CD8-positive, alpha-beta memory T cell (primary cell): ENCODE measurements at places on chromosomes 1 and 21. TPM values are rescaled to one million over a fixed set of nuclear protein-coding genes. Genes with fewer than 3 reads are reported as not detected.

DNA sequence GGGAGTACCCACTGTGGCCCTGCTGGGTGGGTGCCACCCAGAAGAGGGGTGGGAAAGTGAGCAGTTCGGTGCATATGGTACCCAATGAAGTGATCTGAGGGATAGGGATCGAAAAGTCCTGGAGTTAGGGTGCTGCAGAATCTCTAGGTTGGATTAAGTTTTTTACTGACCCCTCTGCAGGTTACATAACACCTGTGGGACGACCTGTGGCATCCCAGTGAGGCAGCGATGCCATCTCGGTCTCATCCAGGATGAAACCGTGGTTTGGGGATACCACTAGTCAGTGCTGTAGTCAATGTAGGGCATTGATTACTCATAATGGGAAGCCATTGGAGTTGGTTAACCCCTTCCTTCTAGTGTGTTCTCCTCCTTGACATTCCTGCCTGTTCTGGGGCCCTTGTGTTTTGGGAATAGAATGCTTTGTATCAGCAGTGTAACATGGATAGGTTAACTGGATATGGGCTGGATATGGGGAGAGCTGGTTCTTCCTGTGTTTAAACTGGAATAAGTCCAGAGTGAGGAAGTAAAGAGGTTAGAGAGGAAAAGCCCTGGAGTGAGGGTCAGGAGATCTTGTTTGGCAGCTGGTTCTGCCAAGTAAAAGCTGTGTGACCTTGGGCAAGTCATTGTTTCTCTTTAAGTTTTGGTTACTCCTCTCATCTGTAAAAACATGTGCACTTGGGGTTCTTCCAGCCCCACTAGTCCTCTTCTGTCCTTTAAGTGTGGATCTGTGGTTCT, 42.8 kb upstream of the ATF3 start:
- H3K4me3 ChIP-seq, result no peak overlapping the region
- H3K4me1 ChIP-seq, result peaks cover 7% of the 10 kb centered on the region
- no peak for DNase-seq
- H3K27me3 ChIP-seq, result no peaks in the 10 kb centered on the region
- H3K27ac ChIP-seq, result no peak overlapping the region

DNA sequence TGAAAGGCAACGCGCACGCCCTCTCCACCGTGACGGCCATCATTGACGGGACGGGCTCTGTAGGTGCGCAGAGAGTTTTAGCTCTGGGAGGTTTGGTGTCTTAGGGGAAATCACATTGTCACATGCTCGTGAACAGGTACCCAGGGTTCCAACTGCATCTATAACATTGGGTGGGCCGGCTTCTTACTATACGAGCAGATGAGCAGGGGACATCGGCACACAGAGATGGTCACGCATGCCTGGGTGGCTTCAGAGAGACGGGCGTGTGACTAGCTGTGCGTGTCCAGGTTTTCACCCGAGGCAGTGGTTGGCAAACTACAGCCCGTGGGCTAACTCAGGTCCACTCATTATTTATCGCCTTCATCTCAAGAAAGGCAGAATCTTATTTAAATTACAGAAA, 54.7 kb downstream of the SLC37A1 start:
- no peaks in the 10 kb centered on the region for H3K36me3 ChIP-seq
- H3K4me3 ChIP-seq, result no peak overlapping the region
- H3K27ac ChIP-seq, result no peak overlapping the region
- DNase-seq, result no peak

DNA sequence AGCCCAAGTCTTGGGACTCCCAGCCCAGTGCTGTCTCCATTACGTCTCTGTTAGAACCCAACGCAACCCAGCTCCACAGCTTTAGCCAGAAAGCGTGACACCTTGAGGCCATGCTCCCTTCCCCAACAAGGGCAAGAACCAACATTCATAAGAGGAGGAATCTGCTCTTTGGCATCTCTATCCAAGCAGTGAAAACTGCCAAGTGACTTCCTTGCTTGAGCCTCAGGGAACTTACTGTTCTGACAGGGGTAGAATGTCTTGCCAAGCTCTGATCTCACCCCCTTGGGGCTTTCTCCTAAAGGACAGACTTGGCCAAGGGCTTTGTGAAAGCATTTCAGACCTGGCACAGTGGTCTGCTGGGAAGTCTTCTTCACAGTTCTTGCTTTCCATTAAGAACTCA, 56.6 kb downstream of the SYT6 start:
- H3K27me3 ChIP-seq, result no peaks in the 10 kb centered on the region
- no peaks in the 10 kb centered on the region for H3K36me3 ChIP-seq
- H3K4me1 ChIP-seq, result no peaks in the 10 kb centered on the region
- DNase-seq, result no peak
- H3K4me3 ChIP-seq, result no peak overlapping the region
- H3K27ac ChIP-seq, result no peak overlapping the region

GRCh38 chr1:21820597-21821232, 8.7 kb downstream of the LDLRAD2 start:
- no peak overlapping the region for H3K4me3 ChIP-seq
- H3K27ac ChIP-seq, result no peak overlapping the region
- no peaks in the 10 kb centered on the region for H3K36me3 ChIP-seq
- no peaks in the 10 kb centered on the region for H3K27me3 ChIP-seq
- DNase-seq, result no peak

DNA sequence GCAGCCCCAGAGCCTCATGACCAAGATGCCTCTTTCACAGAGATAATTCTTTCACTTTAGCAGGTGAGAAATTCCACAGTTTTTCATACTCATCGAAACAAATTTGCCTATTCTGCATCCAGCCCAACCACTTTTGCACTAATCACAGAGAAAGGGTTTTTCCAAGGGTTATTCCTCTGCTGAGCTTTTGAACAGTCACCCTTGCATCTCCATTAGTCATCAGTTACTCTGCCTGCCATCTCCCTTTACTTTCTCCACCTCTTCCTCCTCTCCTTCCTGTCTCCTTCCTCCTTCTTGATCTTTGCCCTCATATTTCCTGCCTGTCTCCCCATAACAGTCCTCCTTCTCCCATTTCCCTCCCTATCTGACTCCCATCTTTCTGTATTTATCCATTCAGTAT, 43.9 kb downstream of the FH start:
- no peak overlapping the region for H3K4me3 ChIP-seq
- no peaks in the 10 kb centered on the region for H3K4me1 ChIP-seq
- H3K36me3 ChIP-seq, result no peaks in the 10 kb centered on the region

GRCh38 chr1:7845761-7846160, 7.1 kb downstream of the UTS2 start:
- H3K27me3 ChIP-seq, result no peaks in the 10 kb centered on the region
- no peak for DNase-seq
- H3K36me3 ChIP-seq, result no peaks in the 10 kb centered on the region
- H3K27ac ChIP-seq, result no peak overlapping the region
- no peak overlapping the region for H3K4me3 ChIP-seq
- H3K4me1 ChIP-seq, result no peaks in the 10 kb centered on the region

- no peaks in the 10 kb centered on the region for H3K36me3 ChIP-seq
- no peak for DNase-seq
- peaks cover 10% of the 10 kb centered on the region for H3K4me1 ChIP-seq
- no peak overlapping the region for H3K4me3 ChIP-seq
- H3K27me3 ChIP-seq, result no peaks in the 10 kb centered on the region
Observed at GRCh38 chr1:235841938-235842545, 24.7 kb downstream of the LYST start.

DNA sequence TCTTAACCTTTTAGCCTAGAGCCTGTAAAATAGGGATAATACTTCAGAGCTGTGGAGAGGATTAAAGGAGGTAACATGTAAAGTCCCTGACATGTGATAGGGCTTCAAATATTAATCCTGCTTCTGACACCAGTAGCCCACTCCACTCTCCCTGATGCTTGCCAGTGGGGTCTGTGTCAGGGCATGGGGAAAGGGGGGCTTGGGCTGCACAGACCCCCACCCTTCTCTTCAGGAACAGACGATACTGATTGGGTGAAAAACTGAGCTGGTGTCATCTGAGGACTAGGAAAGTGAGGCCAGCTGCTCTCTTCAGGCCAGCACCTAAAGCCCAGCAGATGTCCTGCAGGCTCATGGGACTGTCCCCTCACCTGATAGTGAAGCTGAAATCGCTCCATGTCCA, 27.0 kb upstream of the MEF2D start:
- H3K4me1 ChIP-seq, result peaks cover 31% of the 10 kb centered on the region
- H3K27me3 ChIP-seq, result no peaks in the 10 kb centered on the region
- H3K27ac ChIP-seq, result no peak overlapping the region
- DNase-seq, result no peak

DNA sequence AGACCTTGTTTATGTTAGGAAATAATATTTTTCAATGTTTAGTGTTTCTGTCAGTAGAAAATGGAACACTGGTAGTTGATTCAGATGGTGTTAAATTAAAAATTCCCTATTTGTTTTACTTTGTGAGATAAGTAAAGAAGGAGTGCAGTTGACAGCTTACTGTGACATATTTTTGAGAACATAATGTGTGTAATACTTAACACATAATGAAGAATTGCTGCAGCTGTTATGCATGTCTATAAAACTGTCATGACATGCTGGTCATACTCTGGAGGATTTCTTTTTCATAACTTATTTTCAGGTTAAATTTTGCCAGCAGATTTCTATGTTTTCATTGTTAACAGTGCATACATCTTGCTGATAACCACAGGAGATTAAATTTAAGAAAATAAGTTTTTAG, 296.1 kb downstream of the CTH start:
- no peaks in the 10 kb centered on the region for H3K27me3 ChIP-seq
- no peaks in the 10 kb centered on the region for H3K36me3 ChIP-seq
- no peak overlapping the region for H3K4me3 ChIP-seq
- no peaks in the 10 kb centered on the region for H3K4me1 ChIP-seq
- no peak for DNase-seq

DNA sequence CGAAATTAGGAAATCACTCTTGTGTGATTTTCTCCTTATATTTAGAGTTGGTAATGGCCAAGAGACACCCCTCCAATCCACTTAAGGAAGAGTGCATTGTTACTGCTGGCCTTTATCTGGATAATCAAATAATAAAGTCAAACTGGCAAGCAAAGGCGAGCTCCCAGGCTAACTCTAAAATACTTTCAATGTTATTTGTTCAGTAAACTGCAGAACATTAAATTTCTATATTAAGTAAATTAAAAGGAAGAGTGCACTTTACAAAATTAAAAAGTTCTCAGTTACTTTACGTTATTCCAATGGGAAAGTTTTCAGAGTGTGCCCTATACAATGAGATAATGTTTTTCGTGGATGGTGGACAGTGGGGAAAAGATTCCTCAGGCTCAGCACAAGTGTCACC, 562.4 kb upstream of the BEND5 start:
- no peaks in the 10 kb centered on the region for H3K36me3 ChIP-seq
- H3K4me1 ChIP-seq, result no peaks in the 10 kb centered on the region
- H3K4me3 ChIP-seq, result no peak overlapping the region

The DAB1 gene
- not detected for total RNA-seq

The IL23R gene
- 1.7 TPM for total RNA-seq

The NBPF10 gene
- 0.85 TPM for total RNA-seq

The PCBP3 gene
- 0.31 TPM for total RNA-seq

The IFI44L gene
- total RNA-seq, result 1.4 TPM

The HEYL gene
- total RNA-seq, result 0.09 TPM
